ENCODE measurements at places on chromosomes 6 and 20.

DNA sequence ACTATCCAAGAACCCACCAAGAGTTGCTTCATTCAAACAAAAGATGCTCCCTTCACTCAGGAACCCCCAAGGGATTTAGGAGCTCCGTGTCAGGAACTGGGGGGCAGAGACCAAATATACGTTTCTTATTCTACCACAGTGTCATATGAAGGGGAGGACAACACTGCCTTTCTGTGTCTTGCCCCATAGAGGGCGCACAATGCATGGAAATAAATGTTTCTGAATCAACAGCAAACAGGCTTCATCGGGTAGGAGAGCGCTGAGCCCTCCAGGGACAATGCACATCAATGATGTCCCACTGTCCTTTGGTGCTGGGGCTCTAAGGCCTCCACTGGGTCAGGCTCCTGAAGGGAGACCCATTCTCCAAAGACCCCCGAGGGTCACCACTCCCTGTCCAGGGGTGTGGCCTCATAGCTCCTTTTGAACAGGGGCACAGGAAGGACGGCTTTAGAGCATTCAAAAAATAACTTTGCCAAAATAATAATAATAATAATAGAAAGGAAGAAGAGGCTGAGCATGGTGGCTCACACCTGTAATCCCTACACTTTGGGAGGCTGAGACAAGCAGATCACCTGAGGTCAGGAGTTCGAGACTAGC is 31.1 kb downstream of the PLG start:
- DNase-seq: peak; percentile 29

DNA sequence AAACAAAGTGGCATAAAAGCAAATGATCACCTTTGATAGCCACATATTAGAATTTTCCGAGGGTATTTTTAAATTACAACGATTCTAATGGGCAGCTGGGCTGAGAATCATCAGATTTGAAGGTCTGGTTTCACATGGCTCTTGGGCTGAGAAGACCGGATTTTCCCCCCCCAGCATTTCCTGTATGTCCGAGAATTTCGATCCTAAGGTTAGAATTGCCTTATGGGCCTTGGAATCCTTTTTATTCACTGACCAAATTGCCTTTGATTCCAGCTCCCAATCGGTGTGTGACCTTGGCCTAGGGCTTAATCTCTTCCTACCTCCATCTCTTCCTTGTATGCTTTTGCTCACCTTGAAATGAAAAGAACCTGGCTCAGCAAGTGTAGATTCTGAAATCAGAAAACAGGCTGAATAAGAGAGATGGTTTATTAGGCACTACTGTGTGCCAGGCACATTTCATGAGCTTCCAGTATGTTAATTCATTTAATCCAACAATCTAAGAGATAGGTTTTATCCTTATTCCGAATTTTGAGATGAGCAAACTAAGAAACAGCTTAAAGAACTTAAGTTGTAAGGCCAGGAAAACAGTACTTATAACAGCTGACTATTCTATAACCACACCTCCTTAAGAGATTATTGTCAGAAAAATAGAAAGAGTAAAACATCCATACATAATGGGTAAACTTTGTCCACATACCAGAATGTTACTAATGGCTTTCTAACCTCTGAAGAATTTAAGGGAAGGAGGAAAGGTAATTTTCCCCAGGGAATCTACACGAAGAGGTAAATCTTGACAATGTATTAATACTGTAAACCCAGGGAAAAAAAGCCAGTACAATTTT is 39.4 kb downstream of the HFE start:
- DNase-seq: no peak

DNA sequence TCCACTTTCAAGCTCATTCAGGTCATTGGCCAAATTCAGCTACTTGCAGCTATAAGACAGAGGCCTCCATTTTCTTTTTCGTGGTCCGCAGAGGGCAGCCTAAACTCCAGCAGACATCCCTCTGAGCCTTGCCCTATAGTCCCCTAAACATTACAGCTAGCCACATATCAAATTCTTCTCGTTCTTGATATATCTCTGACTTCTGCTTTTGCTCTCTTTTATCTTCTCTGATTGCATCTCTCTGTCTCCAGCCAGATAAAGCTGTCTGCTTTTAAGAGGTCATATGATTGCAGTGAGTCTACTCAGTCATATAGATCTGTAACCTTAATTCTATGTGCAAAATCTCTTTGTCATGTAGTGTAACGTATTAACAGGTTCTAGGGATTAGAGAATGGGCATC is 358.4 kb upstream of the RGS17 start:
- DNase-seq: no peak

GRCh38 chr6:268394-268935 is 23.8 kb upstream of the DUSP22 start:
- DNase-seq: no peak

DNA sequence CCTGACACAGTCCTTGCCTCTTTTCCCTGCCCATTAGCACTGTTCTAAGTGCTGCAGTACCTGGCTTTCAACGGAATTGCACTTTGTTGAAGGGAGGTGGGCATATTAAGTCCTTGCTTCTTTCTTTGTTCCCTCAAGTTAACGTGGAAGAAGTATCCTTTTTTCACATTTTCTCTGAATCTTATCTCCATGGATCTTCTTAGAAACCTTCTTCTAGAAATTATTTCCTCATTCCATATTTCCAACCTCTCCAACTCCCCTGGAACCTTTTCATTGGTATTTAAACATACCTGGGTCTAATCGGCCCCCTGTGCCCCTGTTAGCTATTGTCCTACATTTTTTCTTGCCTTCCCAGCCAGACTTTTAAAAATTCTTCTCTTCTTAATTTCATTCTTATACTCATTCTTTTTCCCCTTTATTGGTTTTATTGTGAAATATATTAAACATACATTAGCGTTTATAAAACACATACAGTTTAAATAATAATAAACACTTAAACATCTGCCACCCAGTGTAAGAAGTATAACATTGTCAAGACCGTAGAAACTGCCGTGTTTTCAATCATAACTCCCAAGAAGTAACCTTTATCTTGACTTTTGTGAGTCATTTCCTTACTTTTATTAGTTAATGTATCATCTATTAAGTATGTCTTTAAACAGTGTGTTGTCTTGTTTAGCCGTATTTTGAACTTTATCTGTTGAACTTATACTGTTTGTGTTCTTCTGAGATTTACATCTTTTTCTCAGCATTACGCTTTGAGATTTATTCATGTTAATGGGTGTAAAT is 118.2 kb downstream of the CDKAL1 start:
- DNase-seq: no peak

GRCh38 chr6:112408522-112408921 is 61.4 kb downstream of the RFPL4B start:
- no peak for DNase-seq

GRCh38 chr6:39731565-39731964 is 6.4 kb upstream of the KIF6 start:
- DNase-seq: no peak

DNA sequence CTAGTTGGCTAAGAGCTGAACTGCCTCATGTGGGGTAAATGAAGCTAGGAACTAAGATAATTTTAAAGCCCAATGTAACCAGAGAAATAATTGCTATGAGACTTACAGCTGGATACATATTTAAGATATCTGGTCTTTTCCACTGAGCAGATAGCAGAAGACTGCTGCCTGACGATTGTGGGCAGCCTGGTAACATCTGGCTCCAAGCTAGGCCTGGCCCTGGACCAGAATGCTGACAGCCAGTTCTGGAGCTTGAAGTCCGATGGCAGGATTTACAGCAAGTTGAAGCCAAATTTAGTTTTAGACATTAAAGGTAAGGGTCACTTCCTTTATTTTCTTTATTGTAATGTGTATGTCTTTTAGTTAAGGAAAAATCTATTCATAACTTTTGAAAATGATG is 65.7 kb downstream of the RTN4IP1 start:
- DNase-seq: no peak

DNA sequence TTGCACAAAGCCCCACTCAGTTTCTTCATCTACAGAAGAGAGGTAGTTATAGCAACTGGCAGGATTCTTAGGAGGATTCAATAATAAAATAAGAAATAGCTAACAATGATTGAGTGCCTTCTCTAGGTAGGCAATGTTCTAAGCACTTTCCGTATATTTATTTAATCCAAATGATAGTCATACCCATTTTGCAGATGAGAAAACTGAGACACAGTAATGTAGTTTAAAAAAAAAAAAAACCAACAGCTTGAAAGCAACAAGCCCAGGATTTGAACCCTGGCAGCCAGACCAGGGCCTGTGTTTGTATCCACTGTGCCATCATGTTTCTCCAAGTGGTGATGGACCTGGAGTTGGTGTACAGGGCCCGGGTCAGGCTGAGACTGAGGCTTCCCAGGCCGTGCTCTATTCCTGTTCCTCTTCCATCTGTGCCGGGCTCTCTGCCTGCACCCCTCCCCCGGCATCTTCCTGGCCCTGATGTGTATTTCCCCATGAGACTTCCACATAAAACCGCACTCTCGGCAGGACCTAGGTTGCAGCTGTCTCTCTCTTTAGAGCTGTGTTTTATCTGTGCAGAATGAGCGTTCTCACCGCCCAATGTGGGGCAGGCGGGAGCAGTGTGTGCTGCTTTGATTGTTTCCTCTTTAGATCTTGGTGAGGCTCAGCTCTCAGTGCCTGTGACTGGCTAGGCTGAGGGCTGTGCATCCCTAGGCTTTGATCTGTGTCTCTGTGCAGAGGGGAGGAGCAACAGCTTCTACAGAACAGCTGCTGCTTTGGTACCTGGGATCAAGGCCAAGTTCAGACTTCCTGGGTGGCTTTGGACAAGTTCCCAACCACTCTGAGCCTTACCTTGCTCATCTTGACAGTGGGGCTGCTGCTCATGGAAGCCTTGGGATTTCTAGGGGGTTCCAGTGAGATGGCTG is 49.5 kb downstream of the TOX2 start:
- DNase-seq: no peak

- no peak for DNase-seq
Measured at GRCh38 chr6:92495242-92495641, 924.1 kb downstream of the EPHA7 start.

DNA sequence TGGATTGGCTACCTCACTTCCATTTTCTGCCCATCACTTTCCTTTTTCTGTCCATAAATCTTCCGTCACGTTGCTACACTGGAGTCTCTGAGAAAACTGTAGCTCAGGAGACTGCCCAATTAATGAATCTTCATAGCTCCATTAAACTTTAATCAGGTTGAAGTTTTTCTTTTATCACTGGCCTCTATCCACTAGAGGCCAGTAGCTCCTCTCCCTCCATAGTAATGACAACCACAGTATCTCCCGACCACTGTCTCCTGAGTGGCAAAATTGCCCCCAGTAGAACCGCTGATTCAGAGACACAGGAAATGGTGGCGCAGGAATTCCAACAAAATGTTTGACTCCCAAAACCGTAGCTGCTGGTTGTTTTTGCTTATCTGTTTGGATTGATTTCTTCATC is 18.4 kb upstream of the DOK5 start:
- DNase-seq: no peak

GRCh38 chr6:75824160-75824559 is 75.1 kb downstream of the MYO6 start:
- no peak for DNase-seq

DNA sequence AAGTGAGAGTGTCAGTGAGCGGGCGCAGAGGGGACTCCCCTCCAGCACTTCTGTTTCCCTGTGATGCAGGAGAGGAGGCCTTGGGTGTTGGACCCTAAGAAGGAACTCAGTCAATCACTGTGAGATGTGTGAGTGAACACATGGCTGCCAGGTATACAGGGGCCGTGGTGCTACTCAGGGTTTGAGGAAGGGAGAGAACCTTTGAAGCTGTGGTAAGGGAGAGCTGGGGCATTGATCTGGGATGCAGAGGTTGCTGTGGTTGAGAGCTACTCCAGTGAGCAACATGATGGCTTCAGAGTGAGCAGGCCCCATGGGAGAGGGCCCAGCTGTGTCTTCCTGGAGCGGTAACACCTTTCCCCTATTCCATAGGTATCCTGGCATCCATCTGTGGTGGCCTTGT is 99.2 kb downstream of the SLC22A3 start:
- DNase-seq: no peak

GRCh38 chr6:131073577-131073976 is 10.5 kb upstream of the EPB41L2 start:
- DNase-seq: no peak

- no peak for DNase-seq
Measured at GRCh38 chr6:155791186-155791585, 335.5 kb upstream of the NOX3 start.

DNA sequence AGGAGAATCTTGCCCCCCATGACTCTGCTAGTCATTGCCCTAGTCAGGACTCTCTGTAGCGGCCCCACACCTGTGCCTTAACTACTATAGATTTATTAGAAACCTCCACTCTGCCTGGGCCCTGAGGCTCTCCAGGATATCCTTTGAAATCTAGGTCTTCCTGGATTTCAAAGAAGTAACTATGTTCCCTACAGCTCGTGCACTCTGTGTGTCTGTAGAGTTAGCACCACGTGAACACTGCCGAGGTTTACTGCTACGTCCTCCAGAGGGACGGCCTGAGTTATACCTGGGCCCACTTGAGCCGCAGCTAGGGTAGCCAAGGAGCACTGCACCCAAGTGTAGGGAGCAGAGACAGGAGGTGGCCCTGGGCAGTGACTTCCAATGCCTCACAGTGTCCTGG is 19.8 kb downstream of the GLP1R start:
- DNase-seq: no peak

- no peak for DNase-seq
Measured at GRCh38 chr6:2680264-2680922, 70.3 kb downstream of the MYLK4 start.

DNA sequence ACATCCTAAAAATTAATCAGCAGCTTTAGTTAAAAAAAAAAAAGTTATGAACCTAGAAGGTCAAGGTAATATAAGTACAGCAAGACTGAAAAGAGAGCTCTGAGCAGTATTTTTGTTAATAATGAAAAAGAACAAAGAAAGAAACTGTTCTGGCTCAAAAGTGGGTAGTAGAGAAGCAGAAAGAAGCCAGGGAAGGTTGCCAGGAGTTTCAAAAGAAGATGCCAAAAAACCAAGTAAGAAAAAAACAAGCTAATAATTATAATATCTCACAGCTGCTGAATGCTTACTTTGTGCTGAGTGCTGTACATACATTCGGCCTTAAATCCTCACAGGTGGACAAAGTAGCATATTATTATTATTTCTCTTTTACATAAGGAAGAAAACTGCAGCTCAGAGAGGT is 31.9 kb downstream of the NRSN1 start:
- DNase-seq: no peak

DNA sequence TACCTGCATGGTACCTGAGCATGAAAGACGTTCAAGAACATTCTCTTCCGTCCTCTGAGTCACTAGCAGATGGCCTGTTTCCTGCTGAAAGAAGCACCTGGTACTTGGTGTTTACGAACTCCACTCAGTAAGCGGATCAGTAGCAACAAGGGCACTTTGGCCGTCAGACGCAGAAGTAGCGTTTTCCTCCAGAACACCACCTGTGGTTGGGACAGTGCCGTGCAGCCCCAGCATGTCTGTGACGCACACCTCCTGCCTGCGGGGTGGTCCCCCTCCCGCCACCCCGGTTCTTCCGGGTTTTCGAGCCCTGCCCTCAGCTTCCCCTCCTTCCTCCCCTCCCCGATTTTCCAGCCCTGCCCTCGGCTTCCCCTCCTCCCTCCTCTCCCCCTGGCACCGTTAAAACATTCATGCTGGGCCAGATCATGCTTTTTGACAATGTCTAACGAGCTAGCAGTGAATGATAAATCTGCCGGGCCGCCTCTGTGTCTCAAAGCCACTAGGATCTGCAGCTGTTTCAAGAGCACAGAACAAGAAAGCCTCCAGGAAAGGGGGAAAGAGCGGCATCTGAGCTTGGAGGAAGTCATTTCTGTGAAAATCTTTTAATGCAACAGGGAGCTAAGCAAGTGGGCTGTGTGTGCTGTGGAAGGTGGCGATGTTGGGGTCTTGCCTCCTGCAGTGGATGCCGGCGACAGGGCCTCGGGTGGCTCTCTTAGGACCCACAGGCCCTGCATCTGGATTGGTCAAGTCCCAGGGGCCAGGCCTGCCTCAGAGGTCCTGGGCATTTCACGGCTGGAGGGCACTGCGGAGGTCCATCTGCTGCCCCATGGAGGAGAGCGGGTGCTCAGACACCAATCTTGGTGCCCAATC is 207.9 kb downstream of the ERMARD start:
- no peak for DNase-seq

All from left renal pelvis (tissue), 4 donors.